ENCODE measurements at places on chromosomes 6 and 20.

- DNase-seq, result no peak
Observed at GRCh38 chr6:109039795-109040194, 54.9 kb downstream of the SESN1 start.

DNA sequence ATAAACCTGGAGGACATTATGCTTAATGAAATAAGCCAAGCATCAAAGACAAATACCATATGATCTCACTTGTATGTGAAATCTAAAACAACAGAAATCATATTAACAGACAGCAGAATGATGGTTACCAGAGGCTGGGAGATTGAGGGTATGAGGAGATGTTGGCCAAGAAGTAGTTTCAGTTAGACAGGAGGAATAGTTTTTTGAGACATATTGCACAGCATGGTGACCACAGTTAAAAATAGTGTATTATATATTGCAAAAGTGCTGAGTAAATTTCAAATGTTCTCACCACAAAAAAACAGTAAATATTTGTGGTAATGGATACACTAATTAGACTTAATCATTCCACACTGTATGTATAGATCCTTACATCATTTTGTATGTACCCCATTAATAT is 1.8 kb downstream of the GABRR1 start:
- DNase-seq, result peak; percentile 22

- no peak for DNase-seq
Observed at GRCh38 chr6:101011186-101011585, 130.1 kb upstream of the ASCC3 start.

DNA sequence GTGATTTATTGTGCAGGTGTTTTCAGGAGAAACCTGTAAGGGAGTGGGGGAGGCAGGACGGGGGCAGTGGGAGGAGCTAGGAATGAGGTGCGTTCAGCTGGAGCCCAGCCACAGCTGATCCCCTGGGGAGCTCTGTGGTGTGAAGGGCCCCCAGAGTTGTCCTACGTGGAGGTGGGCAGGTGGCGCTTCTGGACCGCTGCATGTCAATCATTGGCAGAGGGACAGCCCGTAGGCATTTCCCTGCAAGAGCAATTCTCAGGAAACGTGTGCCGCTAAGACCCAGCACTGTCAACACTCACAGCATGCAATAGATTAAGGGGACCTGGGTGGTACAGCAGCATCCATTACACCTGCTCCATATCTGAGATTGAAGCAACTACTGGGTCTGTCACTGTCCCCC is 88.0 kb downstream of the PRND start:
- DNase-seq, result no peak

- peak; percentile 88 for DNase-seq
Observed at GRCh38 chr6:144284783-144285547, at the start of gene UTRN. UTRN (plus strand) TSS chr6:144285335; CDS start chr6:144291829, 6,494 bp downstream.

DNA sequence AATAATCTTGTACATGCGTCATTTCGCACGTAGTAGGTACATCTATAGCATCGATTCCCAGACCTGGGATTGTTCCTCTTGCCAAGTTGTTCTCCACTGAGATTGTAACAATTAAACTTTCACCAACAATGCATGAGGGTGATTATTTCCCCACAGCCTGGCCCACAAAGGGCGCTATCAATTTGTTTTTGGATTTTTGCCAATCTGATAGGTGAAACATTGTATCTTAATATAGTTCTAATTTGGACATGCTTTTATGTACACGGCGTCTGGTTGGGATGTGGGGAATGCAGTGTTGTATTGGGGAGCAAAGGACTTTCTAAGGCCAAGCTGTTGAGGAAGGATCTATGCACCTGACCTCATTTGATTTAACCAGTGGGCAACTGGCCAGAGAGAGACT is 59.5 kb downstream of the VEGFA start:
- DNase-seq, result peak; percentile 47

DNA sequence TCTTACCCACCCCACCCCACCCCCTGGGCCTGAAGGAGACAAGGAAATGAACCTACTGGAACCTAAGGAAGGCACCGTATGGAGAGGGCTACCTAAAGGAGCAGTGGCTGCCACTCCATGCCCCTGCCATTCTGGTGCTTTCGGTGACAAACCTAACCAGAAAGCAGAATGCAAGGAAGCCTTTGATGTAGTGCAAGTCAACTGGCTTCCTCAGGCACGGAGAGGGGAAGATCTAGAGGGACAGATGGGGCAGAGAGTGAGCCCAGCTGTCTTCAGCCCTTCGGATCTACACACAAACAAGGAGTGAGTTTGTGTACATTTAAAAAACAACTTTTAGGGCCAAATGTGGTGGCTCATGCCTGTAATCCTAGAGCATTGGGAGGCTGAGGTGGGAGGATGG is 39.5 kb downstream of the PPP1R16B start:
- DNase-seq, result no peak

GRCh38 chr20:43238833-43239232 is 49.1 kb upstream of the PTPRT start:
- DNase-seq, result peak; percentile 11

GRCh38 chr6:33077908-33078307 is 2.1 kb downstream of the HLA-DPB1 start:
- DNase-seq, result peak; percentile 9

DNA sequence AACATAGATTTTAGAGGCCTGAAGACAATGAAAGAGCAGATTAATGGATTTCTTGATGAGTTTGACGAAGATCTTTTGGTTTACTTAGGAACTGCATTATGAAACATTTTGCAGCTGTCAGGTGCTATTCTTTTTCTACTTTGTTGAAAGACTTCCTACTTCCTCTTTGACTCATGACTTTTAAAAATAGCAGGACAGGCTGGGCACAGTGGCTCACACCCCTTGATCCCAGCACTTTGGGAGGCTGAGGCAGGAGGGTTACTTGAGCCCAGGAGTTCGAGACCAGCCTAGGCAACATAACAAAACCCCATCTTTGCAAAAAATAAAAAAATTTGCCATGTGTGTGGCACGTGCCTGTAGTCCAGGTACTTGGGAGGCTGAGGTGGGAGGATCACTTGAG is 52.0 kb downstream of the ITCH start:
- DNase-seq, result peak; percentile 29

- DNase-seq, result no peak
Observed at GRCh38 chr6:35507221-35507620, 5.5 kb downstream of the TULP1 start.

- DNase-seq, result no peak
Observed at GRCh38 chr20:45433976-45434375, 18.0 kb downstream of the PIGT start.

DNA sequence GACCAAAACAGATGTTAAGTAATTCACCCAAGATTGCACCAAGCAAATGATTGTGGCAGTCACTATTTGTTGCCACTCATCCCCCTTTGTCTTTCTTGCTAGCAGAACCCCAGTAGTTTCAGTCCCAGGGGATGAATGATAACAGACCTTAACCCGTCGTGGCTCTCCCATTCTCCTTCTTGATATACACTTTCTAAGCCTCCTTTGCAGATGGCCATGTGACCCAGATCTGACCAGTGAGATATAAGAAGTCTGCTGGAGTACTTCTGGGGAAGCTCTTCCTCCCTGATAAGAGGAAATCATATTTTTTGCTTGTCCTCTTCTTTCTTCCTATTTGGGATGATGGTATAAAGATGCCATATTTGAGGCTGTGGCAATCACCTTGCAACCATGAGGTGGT is 9.6 kb upstream of the SH3BGRL2 start:
- peak; percentile 23 for DNase-seq

GRCh38 chr6:43009124-43009523 is 4.6 kb downstream of the MEA1 start:
- DNase-seq, result peak; percentile 81

- peak; percentile 26 for DNase-seq
Observed at GRCh38 chr6:2714111-2714895, 36.4 kb downstream of the MYLK4 start.

DNA sequence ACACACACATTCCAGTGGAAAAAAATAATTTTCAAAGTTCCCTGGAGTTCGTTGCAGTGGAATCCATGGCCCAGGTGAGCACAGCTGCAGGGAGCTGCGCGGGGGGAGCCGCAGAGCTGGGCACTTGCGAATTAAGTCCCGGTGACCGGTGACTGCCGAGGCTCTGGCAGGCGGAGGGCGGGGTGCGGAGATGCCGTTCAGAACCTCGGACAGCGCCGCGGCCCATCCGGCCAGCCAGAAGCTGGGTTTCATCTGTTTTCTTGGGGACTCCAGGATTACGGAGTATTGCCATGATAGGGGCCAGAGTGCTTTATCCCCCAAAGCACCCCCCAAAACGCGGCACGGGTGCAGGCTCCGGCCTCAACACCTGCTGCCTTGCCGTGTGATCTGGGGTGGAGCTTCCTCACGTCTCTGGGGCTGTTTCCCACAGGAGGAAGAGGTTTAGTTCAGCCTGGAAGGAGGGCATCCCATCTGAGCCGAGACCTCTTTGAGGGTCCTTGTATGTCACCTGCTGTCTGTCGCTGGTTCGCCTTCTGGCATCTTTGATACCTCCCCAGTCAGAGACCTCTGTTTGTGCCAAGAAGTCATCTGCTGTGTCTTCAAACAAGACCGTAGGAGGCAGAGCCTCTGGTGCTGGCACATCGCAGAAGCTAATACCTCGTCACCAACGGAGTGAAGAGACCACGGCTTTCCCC is 99.4 kb downstream of the YTHDF1 start:
- DNase-seq, result peak; percentile 55

- peak; percentile 38 for DNase-seq
Observed at GRCh38 chr6:28841290-28841689, 82.5 kb downstream of the TRIM27 start.

- no peak for DNase-seq
Observed at GRCh38 chr6:124073820-124074587, 270.3 kb downstream of the NKAIN2 start.

DNA sequence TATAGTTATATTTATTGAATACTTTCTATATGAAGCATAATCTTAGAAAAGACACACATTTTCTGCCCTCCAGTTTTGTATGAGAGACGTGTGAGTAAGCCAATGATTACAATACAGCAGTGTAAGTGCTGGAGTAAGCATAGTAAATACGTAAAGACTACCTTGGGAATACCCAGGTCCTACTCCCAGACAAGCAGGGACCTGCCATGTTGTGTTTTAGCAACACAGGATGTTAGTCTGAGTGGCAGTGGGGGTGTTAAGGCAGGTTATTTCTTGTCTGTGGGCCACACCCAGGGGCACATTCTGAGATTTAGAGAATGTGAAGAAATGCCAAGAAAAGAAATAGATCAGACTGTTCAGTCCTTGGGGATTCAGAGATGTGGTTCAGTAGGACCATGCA is 34.3 kb upstream of the RNF144B start:
- DNase-seq, result no peak

- peak; percentile 13 for DNase-seq
Observed at GRCh38 chr6:135382182-135382628, 115.3 kb downstream of the AHI1 start.

DNA sequence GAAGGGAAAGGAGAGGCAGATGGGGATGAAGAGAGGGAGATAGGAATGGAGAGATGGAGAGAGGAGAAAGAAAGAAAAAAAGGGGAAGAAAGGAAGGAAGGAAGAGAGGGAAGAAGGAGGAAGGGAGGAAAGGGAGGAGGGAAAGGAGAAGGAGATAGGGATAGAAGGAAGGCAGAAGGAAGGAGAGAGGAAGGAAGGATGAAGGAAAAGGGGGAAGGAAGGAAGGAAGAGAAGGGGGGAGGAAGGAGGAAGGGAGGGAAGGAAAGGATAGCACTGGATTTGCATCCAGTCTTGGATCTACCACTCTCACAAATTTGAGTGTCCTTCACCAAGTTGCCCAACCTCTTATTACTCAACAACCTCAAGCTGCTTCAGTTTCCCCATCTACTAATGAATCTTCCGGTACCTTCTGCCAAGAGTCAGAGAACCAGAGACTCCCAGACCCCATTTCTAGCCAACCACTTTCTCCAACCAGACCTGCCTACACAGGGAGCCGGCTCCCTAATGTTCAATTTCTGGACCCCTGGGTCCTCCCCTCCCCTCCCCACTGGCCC is 79.7 kb upstream of the FOXP4 start:
- DNase-seq, result peak; percentile 42

GRCh38 chr20:34675993-34676641 is 775 bp downstream of the PIGU start:
- DNase-seq, result no peak

DNA sequence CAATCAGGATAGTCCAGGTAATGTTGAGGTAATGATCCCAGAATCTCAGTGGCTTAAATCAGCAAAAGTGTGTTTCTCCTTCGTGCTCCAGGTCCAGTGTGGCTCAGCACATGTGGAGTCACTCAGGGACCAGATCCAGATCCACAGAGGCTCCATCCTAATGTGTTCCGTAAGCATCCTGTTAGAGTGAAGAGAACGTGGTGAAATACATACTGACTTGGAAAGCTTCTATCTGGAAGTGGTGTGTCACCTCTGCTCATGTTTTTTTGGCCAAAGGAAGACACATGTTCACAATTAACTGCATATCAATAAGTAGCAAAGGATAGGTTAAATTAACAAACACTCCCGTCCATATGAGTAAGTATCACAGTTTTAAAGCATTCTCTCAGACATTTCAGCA is 26.8 kb upstream of the PREP start:
- no peak for DNase-seq

- no peak for DNase-seq
Observed at GRCh38 chr6:36504181-36504580, 43.1 kb downstream of the STK38 start.

DNA sequence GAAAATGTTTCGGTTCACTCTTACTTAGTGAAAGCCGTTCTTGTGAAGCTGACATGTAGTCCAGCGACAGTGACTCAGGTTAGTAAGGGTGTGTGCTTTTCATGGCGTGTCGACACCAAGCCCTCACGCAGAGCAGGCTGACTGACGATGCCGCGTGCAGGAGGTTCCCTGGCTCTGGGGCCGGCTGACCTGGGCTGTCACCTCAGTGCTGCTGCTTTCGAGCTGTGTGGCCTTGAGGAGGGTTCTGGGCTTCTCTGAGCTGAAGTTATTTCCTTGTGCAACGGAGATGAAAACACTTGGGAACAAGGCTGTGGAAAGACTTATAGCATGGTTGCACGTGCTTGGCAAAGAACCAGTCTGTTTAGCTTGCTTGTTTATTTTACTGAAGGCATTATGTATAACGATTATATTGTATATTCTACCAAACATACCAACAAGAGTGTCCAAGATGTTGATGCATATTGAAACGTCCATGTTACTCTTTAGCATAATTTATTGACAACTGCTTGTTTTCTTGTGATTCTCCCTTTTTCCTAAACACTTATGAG is 59.2 kb downstream of the PHACTR3 start:
- DNase-seq, result no peak

- DNase-seq, result no peak
Observed at GRCh38 chr6:22036699-22037098, 260.1 kb downstream of the PRL start.

GRCh38 chr6:106084106-106084988 is 1.8 kb upstream of the PRDM1 start:
- DNase-seq, result peak; percentile 78

DNA sequence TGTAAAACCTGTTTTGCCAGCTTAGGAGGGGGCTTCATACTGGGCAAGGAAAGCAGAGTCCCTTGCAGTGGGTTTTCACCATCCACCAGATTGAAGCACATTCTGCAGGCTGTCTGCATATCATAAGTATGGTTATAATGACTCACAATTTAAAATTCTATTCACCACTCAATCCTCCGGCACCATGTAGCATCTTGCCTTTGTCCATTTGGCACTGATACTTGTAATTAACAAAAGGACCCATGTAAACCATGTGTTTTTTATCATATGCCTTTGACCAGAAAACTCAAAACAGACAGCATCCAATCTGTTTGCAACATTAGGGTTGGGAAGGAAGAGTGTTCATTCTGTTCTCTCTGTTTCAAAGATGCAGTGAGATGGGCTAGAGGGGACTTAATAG is 3.0 kb downstream of the CD83 start:
- no peak for DNase-seq

Data from hematopoietic multipotent progenitor cell treated with erythropoietin and hydrocortisone succinate and interleukin-3 and kit ligand, for 4 days (in vitro differentiated cells).